ENCODE measurements at places on chromosomes 6 and 20.

DNA sequence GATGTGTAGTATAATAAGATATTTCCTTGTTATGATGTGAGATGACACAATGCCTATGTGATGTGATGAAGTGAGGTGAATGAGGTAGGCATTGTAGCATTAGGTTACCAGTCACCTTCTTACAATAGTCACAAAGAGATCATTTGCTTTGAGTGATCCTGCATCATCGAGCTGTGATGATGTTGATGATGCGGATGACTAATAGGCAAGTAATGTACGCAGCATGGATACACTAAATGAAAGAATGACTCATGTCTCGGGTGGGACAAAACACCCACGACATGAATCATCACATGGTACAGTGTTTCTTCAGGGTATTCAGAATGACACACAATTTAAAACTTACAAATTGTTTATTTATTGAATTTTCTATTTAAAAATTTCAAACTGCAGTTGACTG lies 806.3 kb upstream of the GJE1 start:
- no peak for DNase-seq

DNA sequence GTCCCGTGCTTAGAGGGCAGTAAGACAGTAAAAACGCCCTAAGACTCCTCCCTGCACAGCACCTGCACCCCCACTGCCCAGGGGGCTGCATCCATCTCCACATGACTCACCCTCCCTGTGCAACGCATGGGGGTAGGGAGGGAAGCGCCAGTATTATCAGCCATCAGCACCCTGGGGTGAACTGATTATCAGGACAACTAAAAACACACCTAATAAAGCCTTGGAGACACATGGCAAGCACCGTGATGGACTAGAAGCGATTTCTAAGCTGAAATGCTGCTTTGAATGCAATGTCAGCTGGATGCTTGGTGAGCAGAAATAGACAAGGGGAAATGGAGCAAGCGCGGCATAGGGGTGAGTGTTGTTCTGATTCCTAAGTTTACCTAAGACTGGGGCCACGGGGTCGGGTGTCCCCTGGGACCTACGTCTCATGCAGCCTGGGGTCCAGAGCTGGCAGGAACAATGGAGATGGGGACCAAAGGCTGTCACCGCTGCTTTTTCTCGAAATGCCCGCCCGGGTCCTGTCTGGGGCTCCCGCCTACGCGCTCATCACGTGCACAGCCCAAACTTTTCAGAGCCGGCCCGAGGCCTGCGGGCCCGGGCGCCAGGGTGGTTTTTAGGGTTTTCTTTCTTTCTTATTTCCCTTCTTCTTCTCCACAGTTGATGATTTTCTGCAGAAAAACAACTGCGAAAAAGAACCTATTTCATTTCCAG lies 702 bp upstream of the TNFAIP3 start:
- DNase-seq = no peak

- no peak for DNase-seq
Measured at GRCh38 chr6:43847741-43848630, 78.0 kb downstream of the VEGFA start.

DNA sequence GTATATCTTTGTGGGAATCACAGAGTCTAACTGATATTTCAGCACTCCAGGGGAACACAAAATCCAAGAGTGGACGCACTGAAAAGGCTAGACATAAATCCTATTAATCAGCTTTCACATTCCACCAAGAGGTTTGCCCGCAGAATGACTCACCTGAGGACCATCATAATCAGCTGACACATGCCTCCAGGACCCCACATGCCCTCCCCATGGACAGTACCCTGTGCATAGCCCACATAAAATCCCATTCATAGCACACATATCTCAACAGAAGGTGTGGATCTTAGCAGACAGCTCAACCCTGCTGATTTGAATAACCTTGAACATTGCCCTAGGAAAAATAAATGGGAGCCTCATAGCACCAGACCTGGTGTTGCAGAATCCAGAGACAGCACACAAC lies 246.8 kb upstream of the TENT5A start:
- no peak for DNase-seq

DNA sequence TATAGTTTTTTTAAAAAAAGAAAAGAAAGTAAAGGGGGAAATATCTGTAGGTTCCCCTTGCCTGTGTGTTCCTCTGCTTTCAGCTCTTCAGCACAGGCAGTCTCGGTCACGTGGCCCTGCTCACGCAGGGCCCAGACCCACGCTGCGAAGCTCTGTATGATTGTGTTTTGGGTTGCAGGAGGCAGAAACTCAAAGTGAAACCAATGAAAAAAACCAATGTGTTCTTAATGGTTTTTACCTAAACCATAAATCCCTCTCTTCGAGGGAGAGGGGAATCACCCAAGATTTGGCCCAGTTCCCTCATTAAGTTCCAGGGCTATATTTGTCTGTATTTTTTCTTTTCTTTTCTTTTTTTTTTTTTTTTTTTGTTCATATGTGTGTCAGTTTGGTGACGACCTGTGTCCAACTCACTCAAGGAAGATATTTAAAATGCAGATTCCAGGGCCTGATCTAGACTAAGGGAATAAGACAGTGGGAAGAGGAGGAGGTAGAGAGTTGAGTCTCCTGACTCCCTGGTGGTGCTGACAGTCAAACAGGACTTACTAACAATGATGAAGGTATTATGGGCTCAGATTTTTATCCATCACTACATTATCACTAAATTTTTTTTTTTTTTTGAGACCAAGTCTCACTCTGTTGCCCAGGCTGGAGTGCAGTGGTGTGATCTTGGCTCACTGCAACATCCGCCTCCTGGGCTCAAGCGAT lies 33.8 kb upstream of the RREB1 start:
- DNase-seq = no peak

DNA sequence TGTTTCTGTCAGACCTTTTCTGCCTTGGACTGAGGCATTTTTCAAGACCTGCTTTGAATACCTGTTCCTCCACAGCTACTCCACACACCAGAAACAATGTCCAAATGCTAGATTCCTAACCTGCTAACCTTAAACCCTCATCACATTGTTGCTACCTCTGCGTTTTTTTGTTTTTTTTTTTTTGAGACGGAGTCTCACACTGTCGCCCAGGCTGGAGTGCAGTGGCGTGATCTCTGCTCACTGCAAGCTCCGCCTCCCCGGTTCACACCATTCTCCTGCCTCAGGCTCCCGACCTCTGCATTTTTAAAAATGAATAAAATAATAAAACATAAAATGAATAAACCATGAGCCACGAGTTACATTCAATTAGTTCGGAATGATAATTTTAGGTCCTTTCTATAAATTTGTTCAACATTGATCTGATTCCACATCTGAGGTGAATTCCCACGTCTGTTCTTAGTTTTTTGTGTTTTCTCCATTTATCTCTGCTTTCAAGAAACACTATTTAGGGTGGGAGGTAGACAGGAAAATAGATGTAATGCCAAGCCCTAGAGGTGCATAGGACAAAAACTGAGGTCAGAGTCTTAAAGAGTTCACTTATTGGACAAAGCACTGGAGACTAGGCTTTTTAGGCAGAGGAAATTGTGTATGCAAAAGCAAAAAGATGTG lies 1.3 kb downstream of the C6orf89 start:
- DNase-seq = no peak

- DNase-seq = no peak
Measured at GRCh38 chr6:53564401-53565065, 19.6 kb upstream of the GCLC start.

Measured in cortex of kidney (tissue), 1 donor.